T1000 (cell line): ENCODE measurements at places on chromosomes 5 and 9.

GRCh38 chr5:151196556-151197290 is 27.2 kb downstream of the CCDC69 start:
- DNase-seq = no peak

DNA sequence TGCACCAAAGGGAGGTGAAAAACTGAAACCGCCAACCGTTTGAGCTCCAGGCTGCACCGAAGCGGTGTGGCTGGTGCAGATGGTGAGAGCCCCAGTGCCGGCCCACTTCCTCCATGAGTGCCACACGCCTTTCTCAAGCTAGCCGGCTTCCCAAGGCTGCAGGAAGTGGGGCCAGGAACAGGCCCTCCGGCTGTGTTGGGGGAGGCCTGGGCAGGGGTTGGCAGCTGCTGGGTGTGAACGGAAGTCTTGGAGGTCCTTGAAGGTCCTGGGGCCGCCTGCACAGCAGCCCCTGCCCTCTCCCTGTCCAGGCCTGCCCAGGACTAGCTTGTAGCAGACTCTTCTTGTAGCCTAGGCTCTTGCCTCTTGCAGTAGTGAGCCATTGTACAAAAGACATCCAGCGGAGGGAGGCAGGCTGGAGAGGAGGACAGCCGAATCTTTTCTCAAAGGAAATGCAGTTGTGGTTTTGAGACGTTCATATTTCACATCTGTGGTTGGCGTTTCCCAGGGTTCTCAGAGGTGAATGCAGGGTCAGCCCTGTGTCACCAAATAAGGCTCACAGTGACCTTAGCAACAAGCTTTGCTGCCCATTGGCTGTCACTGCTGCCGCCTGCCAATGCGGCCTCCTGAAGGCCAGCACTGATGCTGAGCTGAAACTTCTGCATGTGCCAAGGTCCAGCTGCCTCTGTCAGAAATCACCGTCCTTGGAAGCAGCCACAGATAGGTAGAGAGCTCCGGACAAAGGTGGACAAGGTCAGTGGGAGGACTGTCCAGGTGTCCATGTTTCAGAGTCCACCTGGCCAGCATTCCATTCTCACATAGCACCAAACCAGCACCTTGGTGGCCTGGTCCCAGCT is 23.9 kb downstream of the IRF1 start:
- no peak for DNase-seq

DNA sequence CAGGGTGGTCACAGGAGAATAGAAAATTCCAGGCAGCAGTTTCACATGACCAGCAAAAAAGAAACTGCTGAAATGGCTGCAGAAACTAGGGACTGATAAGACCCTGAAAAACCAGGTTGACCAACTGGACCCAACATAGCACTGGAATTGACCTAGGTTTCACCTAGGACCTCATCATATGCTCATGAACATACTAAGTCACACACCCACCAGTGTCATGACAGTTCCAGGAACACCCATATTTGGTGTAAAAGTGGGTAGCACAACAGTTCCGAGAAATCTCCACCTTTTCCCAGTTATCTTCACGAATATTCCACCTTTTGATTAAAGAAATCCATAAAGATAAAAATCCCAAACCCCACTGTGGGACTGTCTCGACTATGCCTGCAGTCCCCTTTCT is 182.2 kb downstream of the AGTPBP1 start:
- DNase-seq = no peak

- no peak for DNase-seq
Measured at GRCh38 chr9:124197177-124198095, 60.3 kb upstream of the NEK6 start.

DNA sequence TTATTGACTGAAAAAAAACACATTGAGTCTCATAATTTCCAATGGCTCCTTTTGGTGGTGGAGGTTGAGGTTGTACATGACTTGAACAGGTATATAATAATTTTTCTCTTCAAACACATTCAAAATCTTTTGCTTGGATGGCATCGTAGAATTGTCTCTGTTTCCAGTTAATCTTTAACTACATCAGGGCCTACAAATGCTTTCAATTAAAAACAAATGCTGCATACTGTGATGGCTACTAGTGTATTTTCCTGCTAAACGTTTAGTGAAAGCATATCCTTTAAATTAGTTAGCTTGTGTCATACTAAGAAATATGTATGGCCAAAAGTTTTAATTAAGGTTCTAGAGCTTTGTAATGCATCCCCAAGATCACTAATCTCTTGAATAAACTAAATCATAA is 313.8 kb downstream of the SLF1 start:
- DNase-seq = no peak

DNA sequence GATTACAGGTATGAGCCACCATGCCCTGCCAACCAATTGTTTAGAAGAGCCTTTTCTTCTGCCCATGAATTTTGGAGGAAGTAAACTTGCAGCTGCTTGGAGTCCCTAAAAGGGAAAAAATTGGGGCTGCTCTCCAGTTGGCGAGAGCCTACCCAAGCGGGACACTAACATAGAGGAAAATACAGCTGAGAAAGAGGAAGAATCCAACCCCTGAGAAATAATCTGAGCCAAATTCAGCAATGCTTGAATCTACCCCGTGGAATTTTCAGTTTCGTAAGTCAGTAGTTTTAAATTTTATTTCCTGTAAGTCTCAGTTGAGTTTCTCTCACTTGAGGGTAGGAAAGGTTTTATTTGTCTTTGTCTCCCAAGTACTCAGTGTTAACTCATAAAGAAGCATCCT is 30.4 kb upstream of the UBTD2 start:
- DNase-seq = no peak

DNA sequence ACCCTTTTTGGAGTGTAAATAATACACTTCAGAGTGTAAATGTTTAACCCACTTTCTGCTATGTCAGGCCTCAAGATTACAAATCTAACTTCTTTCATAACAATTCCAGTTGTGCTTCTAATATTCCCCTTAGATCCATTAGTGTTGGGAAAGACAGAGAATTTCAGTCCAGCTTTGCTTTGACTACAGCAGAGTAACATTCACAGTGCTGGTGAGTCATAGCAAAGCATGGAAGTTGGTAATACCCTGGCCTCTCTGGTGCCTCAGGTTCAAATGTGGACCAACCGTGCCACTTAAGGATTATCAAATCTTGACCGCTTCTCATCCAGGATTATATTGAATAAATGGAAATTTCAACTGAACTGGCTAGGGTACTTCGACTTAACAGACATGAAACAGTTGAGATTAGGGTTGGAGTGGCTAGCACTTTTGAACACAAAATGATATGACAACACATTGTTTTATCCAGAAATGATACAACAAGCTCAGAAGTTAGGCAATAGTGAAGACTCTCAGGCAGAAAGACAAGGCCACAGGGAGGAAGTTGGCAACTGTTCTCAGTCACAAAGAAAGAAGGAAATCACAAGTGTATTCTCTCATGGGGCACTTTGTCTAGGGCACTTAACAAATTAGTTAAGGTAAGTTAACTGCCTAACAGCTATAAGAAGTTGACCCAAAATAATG is 24.4 kb upstream of the RASA1 start:
- DNase-seq = no peak

DNA sequence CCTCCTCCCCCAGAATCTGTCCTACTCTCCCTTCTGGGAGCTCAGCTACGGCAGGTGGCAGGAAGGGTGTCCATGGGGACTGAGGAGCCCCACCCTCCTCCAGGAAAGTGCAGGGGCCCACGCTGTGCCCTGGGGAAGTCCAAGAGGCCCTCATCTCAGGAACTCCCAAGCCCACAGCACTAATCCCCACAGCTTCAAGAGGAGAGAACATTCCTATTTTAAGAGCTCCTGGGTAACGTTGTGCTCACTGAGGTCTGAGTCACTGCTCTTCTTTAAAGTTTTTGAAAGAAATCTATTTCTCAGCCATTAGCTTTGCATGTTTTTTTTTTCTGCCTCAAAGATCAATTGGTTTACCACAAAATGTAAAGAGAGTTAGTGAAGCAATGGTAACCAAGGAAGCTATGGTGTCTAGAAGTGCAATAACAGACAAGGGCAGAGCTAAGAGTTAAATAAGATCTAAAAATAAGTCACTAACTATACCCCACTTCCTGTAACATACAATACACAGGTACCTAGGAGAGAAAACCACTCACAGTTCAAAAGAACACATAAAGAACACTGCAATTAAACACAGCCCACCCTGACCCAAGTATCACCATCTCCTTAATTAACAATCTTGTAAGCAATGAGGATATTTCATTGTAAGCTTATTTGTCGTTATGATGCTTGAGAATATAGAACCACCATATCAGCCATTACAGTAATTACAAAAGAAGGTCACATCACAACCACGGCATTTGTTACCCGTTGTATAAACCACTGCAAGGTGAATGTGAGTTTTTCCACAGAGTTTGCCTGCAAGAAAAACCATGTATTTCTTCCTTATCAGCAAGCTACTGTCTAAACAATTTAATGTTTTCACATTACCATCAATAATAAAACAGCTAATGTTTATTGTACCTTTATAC is 382.3 kb upstream of the SLC30A5 start:
- no peak for DNase-seq

GRCh38 chr9:130894546-130894945 is 2.1 kb downstream of the QRFP start:
- no peak for DNase-seq

DNA sequence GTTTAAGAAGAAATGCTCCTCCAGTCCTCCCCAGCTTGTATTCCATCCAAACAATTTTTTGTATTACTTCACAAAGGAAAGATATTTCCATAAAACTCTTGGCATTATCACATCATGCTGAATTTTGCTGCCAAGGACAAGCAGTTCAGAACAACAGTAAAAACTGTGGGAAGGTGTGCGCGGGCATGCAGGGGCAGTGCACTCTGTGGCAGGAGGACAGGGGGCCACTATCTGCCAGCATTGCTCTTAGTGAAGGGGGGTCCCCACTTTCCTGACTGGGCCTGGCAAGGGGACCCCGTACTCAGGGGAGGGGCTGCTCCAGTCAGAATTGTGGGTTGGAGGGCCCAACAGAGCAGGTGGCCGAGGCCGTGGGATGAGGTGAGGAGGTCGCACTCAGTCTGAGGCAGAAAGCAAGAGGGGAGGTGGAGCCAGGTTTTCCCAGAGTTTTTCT is 32.8 kb downstream of the ANGPTL2 start:
- no peak for DNase-seq

GRCh38 chr9:93132287-93132927 is 1.6 kb downstream of the NINJ1 start:
- no peak for DNase-seq

DNA sequence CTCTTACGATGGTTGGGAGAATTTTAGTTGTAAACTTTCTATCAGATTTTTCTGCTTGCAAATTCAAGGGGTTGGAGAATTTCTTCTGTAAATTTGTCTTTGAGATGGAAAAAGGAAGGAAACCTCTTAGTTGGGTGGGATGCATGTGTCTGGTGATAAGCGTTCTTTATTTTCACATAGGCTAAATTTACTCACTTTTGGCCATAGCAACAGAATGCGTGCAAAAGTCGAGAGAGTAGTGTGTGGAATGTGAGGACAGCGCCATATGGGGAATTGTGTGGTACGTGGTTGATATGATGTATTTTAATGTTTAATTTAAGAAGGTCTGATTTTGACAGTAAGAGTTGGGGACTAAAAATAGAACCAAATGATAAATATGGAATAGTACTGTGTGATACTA is 282.2 kb downstream of the TAF11L14 start:
- DNase-seq = no peak

DNA sequence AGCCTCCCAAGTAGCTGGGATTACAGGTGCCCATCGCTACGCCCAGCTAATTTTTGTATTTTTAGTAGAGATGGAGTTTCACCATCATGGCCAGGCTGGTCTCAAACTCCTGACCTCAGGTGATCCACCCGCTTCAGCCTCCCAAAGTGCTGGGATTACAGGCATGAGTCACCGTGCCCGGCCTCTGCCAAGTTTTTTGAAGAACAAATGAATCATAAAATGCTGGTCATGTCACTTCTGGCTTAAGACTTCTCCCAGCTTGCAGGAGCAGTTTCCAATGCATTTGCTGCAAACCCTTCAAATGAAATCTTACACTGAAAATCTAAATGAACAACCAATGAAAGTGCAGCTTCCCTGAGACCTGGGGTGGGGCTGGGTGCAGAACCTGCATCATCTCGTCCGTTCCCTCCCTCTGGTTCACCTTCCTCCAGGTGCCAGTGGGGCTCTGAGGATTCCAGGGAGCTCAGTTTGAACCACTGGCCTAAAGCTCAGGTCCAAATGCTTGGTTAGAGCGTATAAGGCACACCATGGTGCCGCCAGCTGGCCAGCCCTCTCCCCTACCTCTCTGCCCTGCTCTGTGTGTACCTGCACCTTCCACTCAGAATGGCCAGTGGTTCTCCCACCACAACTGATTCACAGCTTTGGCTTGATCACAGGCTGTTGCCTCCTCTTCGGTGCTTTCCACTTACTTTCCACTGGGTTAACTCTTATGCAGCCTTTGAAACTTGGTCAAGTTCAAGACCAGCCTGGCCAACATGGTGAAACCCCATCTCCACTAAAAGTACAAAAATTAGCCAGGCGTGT is 39.8 kb upstream of the FUBP3 start:
- no peak for DNase-seq

- DNase-seq = no peak
Measured at GRCh38 chr5:175805256-175806011, 65.9 kb upstream of the CPLX2 start.

DNA sequence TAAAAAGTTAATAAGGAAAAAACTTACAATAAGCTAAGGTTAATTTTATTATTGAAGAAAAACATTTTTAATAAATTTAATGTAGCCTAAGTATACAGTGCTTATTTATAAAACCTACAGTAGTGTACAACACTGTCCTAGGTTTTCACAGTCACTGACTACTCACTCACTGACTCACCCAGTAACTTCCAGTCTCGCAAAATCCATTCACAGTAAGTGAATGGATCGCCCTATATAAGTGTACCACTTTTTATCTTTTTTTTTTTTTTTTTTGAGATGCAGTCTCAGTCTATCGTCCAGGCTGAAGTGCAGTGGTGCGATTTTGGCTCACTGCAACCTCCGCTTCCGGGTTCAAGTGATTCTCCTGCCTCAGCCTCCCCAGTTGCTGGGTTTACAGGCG is 47.7 kb downstream of the FNIP1 start:
- DNase-seq = no peak

DNA sequence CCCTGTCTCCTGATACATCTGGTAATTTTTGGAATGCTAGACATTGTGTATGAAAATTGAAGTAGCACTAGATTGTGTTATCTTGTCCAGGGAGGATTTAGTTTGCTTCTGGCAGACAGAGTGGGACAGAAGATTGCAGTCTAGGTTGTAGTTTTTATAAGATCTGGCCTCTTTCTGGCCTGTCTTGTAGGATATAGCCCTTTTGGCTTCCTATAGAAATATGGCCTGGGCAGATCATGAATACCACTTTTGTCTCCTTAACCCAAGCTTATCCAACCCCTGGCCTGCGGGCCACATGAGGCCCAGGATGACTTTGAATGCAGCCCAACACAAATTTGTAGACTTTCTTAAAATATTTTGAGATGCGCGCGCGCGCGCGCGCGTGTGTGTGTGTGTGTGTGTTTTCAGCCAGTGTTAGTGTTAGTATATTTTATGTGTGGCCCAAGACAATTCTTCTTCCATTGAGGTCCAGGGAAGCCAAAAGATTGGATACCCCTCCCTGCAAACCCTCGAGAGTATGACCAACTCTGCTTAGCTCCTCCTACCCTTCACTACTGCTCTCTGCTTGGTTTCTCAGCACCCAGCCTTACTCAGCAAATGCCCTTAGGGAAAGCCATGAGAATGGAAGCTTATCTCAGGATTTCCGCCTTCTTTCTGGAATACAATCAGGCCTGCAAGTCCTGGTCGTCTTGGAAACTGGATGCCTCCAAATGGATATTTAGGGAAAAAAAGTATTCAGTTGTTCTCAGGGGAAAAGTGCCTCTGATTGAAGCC is 26.5 kb downstream of the ANKRD33B start:
- DNase-seq = no peak

GRCh38 chr9:100884518-100884917 is 144.0 kb upstream of the PLPPR1 start:
- no peak for DNase-seq
